ENCODE measurements at places on chromosomes 3 and 15.
A peak's percentile ranks its signal among the peaks of the same experiment; 100 is the strongest.

GRCh38 chr3:160006282-160007163 is 17.9 kb downstream of the IL12A start:
- DNase-seq = peak; percentile 84

GRCh38 chr15:32651229-32651837 is 9.8 kb downstream of the SCG5 start:
- DNase-seq = no peak

- no peak for DNase-seq
Measured at GRCh38 chr15:59539799-59540198, 71.8 kb upstream of the GCNT3 start.

- no peak for DNase-seq
Measured at GRCh38 chr3:108513961-108514360, 3.6 kb upstream of the MYH15 start.

GRCh38 chr3:61331929-61332552 is 80.8 kb upstream of the FHIT start:
- DNase-seq = no peak

DNA sequence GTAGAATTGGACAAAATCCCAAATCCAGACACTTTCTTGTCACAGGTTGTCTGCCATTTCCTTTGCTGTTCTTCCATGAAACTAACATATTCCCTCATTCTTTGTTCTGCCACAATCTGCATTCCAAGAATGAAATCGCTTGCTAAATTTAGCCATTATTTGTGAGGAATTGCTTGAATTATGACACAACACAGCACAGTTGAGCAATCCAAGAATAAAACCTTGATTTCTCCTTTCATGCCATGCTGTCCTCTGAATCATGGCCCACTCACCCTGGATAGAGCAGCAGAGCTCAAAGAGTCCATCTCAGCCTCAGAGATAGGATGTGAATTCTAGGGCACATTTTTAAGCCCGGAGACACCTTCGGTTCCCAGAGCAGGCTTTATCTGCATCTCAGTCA is 35.2 kb upstream of the GREM1 start:
- no peak for DNase-seq

DNA sequence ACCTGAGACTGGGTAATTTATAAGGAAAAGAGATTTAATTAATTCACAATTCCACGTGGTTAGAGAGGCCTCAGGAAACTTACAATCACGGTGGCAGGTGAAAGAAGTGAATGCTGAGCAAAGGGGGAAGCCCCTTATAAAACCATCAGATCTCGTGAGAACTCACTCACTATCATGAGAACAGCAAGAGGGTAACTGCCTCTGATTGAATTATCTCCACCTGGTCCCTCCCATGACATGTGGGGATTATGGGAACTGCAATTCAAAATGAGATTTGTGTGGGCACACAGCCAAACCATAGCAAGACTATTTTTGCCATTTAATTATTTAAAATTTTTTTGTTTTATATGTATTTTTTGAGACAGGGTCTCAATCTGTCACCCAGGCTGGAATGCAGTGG is 27.0 kb upstream of the KCTD6 start:
- no peak for DNase-seq

GRCh38 chr3:193124861-193125260 is 116.2 kb upstream of the PLAAT1 start:
- peak; percentile 66 for DNase-seq

DNA sequence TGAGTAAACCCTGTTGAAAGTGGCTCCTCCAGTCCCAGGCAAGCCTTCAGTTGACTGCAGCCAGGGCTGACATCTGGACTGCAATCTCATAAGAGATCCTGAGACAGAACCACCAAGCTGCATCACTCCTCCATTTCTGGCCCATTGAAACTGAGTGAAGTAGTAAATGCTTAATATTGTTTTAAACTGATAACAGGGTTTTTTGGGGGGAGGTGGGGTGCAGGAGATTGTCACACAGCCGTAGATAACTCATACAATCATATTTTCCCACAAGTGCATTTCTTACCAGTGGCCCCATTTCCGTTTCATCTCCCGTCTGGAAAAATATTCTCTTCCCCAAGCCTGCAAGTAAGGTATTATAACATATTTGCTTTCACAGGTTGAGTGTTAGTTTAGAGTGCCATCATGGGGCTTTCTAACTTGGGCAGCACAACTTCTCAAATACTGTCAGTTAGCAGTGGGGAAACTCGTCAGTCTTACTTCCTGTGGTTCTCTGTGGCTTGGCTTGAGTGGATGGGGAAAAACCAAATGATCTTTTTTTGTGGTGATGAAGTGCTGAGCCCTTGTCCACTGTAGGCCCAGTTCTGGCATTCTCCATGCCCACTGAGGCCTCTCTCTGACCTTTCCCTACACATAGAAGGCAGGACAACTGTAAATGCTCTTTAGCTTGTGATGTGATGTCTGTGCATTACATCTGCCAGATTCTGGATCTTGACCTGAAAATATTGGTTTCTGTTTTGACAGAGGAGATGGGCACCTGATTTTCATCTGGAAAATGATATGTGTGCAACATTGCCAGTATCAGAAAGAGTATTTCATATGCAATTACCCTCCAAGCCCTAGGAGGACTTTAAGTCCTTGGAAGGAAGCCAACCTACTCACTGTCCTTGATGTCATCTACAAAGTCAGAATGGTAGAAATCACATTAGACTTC is 90.1 kb upstream of the BHLHE40 start:
- no peak for DNase-seq

DNA sequence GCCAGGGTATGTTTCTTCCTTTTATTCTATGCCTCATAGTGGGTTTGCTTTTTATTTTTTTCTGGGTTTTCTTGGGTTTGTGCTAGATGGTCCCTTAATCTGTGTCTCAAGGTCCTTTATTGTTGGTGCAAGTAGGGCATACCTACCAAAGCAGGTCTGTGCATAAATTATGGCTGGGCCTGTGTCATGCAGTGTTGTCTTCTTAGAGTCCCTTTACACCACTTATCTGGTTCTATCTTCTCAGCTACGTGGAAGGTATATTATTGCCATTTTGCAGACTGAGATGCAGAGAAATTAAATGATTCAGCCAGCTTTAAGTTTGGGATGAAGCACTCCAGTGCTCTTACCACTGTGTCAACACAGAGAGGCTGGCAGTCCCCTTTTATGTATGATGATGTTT is 293.5 kb upstream of the SOX2 start:
- DNase-seq = no peak

- DNase-seq = no peak
Measured at GRCh38 chr15:41691471-41691870, 31.3 kb downstream of the MGA start.

DNA sequence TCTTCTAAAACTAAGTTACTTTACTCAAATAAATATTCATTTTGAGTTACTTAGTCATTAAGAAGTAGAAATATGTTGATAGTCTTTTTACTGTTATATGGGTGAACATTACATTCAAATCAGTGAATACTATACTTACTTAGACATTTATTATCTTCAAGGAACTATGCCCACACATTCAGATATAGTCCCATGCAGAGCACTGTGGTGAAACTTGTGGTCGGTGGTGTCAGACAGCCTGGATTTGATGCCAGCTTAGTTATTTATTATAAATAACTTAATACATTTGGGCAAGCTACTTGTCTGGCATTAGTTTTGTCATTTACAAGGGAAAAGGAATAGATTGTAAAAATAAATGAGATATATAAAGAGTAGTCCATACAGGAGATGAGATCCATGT is 149.5 kb downstream of the RAP2B start:
- DNase-seq = no peak
